ENCODE measurements at places on chromosomes 16 and 17.
A peak's percentile ranks its signal among the peaks of the same experiment; 100 is the strongest.

- peak; percentile 62 for DNase-seq
Measured at GRCh38 chr16:66740010-66740409, 11.4 kb downstream of the DYNC1LI2 start.

- DNase-seq, result no peak
Measured at GRCh38 chr17:27349540-27350021, 55.7 kb downstream of the WSB1 start.

GRCh38 chr16:47358816-47359215 is 102.0 kb downstream of the ITFG1 start:
- DNase-seq, result peak; percentile 26

DNA sequence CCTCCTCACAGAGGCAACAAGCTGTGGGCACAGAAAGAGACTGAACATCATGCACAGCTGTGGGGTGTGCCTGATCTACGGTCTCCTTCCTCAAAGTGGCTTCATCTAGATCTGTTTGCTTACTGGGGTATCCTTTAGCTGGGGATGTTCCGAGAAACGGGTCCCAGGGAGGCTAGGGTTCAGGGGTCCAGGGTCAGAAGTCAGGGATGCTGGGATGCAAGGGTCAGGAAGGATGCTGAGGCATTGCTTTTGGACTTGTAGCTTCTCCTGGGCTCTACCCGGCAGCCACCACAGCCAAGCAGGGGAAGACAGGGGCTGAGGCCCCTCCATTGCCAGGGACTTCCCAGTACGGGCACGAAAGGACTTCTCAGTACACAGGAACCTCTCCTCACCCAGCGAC is 6.6 kb downstream of the CD300LG start:
- DNase-seq, result no peak

- peak; percentile 54 for DNase-seq
Measured at GRCh38 chr16:87956365-87957231, 5.4 kb downstream of the BANP start.

GRCh38 chr17:80064696-80065095 is 28.3 kb downstream of the CCDC40 start:
- no peak for DNase-seq

GRCh38 chr16:66325717-66326376 is 40.6 kb upstream of the CDH5 start:
- no peak for DNase-seq

DNA sequence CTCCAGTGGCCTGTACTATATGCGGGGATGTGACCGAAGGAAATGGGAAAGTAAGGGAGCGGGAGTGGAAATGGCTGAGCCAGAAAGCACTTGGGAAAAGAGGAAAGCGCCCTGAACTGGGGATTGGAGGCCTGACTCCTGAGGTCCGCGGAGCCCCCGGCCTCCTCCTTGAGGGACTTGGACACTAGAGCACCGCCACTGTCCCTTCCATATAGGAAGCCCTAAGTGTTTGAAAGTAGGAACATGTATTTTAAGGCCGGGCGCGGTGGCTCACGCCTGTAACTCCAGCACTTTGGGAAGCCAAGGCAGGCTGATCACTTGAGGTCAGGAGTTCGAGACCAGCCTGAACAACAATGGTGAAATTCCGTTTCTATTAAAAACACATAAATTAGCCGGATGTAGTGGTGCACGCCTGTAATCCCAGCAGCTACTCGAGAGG is 530 bp upstream of the ZDHHC7 start:
- DNase-seq, result no peak

DNA sequence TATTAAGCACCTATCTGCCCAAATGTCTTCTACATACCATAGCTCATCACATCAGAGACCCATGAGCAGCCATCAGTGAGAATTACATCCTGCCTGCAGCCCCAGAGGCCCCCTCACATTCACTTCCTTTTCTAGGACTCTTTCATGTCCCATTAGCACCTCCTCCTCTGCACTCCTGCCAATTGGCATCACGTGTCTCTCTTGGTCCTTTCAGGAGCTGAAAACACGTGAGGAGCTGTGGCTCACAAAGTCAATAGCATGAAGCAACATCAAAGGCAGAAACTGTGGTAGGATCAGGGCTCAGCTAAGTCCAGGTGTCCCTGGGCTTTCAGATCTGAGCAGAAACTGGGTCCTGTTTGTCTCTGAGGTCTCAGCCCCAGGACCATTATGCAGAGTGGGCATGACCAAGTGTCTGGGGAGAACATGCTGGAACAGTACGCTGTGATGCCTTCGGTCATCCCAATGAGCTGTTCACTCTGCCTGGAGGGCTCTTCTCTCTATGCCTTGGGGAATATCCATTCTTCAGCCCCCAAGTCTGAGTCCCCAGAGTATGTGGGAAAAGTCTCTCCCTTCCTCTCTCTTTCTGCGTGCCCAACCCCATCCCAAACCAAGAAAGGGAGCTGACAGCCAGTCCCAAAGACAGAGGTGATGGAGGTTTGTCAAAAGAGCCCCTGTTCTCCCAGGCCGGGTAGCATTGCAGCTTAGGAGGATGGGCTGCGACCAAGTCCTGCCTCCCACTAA is 457.0 kb upstream of the CDH5 start:
- peak; percentile 21 for DNase-seq

DNA sequence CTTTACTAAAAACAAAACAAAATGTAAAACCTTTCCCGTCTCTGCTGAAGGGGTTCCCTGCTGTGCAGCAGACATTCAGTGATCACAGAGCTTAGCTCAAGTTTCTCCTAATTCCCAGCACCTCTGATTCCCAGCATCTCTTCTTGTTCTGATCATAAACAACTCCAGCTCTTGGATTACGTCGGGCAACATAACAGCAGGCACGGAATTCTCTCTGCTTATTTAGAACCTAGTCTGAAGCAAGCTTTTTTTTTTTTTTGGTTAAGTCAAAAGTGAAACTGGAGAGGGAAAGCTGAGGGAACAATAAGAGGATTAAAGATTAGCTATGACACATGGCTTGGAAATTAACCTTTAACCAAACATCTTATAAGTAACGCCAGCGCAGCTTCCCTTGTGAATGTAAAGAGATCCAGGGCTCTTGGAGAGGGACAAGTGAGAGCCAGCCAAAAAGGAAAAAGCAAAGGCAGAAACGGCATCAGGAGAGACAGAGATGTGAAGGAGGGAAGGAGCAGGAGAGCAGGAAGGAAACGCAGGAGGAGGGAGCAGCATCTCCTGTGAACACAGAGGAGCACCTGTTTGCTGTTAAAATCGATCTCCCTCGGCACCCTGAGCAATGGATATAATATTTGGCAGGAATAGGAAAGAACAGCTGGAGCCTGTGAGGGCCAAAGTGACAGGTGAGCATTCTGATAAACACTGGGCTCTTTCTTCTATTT is at the start of gene BCO1:
TSS of gene BCO1 (plus strand) at position 394 of the 716 bp plus-strand sequence. CDS start at position 614, 220 bp downstream.
- DNase-seq, result peak; percentile 68
